ENCODE measurements at places on chromosomes 4 and X.

DNA sequence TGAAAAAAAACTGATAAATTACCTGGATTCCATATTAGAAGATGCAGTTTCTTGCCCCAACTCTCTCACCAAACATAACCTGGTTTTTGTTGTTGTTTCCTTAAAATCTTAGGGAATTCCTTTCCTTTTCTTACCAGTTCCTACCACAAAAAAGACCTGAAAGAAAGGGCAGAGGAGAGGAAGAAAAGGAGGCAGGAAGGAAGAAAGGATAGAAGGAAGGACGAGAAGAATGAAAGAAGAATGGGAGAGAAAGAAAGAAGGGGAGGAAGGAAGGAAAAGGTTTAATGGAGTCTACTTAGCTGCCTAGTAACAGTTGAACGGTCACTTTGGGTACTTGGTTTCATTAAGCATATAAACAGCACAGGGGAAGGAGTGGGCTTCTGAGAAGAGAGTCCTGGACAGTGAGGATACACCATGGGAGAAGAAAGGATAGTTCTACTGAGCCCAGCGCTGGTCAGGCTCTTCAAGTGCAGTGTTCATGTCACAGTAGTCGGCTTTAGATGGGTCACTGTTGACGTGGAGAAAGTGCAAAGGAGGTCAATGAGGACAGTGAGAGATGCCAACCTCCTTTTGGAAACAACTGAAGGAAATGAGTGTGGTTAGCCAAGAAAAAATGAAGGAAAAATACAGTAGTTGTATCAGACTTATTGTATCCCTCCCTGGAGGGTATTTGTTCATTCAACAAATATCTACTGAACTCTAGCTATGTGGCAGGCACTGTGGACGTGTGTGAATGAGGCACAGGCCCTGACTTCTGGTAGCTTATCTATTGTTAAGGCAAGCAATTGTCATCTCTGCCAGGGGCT is 1.1 kb upstream of the CHIC2 start:
- DNase-seq, result no peak

DNA sequence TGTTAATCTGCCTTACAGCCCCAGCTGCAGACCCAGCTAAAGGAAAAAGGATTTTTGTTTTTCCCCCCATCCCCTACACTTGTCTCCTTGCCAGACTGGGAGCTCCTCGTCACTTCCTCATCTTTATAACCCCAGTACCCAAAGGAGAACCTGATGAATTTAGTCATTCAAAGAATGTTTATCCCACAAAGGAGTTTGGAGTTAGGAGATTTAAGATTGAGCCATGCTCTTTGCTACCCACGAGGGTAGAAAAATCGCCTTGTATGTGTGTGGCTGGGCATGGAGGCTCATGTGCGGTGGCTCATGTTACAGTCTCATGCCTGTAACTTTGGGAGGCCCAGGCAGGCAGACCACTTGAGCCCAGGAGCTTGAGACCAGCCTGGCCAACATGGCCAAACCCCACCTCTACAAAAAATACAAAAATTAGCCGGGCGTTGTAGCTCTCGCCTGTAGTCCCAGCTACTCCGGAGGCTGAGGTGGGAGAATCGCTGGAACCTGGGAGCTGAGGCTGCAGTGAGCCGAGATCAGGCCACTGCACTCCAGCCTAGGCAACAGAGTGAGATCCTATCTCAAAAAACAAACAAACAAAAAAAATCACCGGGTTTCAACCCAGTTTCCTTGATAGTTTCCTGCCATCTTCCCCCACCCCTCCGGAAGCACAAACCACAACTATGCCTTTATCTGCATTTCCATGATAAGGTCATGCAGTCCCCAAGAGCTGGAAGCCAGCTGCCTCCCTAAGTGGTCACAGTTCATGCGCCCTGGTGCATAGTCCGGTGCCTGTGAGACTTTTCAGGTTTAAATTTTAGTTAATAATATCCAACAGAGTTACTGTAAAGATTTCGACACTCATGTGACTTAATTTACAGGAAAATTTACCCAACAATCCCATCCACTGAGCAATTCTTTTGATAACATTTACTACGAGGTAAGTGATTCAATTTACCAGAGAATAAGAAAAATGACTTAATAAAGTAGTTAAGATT is 1.5 kb downstream of the CFAP97 start:
- DNase-seq, result no peak

DNA sequence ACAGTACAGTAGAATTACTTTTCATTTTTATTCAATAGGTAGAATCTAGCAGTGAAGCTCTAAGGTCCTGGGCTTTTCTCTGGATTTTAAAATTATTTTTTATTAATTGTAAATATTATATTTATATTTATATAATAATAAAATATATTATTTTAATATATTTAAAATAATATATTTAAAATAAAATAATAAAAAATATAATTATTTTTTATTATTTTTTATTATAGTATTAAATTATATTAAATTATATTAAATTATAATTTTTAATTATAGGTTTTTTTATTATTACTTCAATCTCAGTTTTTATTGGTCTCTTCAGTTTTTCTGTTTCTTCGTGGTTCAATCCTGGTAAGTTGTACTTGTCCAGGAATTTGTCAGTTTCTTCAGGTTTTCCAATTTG is 49.7 kb upstream of the PABPC4L start:
- no peak for DNase-seq

DNA sequence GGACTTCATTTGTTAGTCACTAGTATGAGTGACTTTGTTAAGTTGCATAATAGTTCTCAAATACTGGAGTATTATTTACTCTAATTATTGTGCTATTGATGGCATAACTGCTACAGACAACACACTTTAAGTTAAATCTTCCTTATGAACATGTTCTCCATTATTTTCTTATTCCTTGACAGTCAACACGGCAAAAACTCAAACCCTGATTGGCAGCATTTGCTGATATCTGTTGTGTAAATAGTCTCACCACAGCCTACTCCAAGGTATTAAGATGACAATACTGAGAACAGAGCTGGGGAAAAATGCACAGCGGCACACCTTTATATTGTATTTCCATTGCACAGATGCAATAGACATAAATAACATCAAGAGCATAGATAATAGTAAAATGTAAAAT is 568.0 kb upstream of the AADAT start:
- DNase-seq, result no peak

GRCh38 chrX:76427560-76428242 is at the start of gene MAGEE1:
Gene MAGEE1, plus strand, starts transcription at chrX:76427710. Its CDS starts 221 bp downstream, at chrX:76427931.
- DNase-seq, result no peak

GRCh38 chrX:115036029-115036428 is 18.6 kb upstream of the IL13RA2 start:
- no peak for DNase-seq
